ENCODE measurements at places on chromosomes 11 and 22.
A peak's percentile ranks its signal among the peaks of the same experiment; 100 is the strongest.

DNA sequence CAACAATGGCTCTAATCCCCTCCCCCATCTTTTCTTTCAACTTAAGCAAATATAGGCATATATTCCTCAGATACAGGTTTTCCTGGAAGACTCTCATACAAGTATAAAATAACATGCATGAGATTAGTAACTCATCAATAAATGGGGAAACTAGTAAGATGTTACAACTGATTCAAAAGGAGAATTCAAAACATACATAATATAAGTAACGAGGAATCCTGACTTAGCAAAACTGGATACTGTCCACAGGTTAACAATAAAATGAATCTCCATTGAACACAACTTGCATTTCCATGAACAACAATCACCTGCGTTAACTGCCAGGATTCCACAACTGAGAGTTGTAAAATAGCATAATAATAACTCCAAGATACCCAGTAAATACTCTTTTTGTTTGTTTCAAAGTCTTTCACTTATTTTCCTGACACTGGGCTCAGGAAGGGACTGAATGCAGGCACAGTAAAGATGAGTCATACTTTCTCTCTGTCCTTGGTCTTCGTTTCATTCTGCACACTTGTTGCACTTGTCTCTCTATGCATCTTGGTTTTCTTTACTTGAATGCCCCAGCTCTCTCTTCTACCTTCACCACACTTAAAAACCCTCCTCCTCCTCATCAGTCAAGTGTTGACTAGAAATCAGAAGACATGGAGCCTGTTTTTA, 8.1 kb downstream of the APIP start:
- DNase-seq, result no peak

DNA sequence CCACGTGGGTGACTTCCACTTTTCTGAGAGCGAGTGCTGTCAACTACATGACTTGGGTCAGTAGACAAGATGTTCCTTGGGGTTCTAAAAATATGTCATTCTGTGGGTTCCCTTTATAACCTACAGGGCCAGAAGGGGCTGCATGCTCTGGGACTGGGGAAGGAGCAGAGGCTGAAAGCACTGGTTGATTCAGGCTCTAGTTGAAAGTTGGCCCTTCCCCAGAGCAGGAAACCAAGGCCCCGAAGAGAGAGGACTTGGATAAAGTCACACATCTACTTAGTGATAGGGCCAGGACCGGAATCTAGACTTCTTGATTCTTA, 9.9 kb downstream of the ADAMTS15 start:
- no peak for DNase-seq

GRCh38 chr22:25582946-25583345, 18.5 kb downstream of the GRK3 start:
- no peak for DNase-seq

DNA sequence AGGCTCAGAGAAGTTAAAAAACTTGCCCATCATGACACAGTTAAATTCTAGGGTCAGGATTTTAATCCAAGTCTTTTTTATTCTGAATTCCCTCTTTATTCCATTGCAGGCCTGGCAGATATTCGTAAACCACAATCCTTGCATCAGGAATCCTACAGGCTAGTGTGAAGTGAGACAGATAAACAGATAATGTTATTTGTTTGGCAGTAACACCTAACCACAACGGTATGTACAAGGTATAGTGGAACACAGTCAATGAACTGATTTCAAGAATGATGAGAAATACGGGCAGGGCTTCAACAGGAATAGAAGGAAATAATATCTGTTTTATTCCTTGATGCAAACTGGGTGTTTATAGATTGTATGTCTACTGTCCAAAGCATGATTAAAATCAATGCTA, 32.0 kb upstream of the NARS2 start:
- DNase-seq, result no peak

DNA sequence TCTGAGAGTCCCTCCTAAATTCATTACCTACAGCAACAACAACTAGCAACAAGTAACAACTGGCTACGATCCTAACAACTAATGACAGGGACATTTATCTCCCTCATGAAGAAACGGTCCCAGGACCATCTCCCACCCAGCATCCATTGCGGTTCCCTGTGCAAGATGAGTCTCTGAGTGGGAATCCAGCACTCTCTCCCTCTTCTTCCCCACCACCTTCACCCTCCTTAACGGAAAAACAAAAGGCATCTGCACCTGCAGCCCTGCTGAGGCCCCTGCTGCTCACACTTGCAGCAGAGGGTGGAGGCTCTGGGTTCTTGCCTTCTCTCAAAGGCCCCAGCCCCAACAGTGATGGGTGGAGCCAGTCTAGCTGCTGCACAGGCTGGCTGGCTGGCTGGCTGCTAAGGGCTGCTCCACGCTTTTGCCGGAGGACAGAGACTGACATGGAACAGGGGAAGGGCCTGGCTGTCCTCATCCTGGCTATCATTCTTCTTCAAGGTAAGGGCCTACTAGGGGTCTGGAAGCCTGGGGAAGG, at the start of gene CD3G:
TSS of gene CD3G (plus strand) at position 364 of the 535 bp plus-strand sequence. CDS start at position 444, 80 bp downstream.
- no peak for DNase-seq

DNA sequence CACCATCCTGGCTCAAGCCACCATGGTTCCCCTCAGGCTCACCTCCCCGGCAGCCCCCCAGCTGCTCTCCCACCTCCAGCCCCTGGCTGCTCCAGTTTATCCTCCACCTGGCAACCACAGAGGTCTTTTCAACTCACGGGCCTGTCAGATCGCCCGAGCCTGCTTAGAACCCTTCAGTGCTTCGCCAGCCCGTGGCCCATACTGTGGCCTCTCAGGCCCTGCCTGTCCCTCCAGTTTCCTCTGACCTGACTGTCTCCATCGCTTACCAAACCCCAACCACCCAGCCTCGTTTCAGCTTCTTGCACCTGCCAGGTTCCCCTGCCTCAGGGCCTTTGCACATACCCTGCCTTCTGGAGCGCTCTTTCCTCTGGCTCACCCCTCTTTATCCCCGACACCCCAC, 6.9 kb downstream of the KCNC1 start:
- no peak for DNase-seq

GRCh38 chr11:115918576-115918975, 414.4 kb upstream of the CADM1 start:
- no peak for DNase-seq

GRCh38 chr11:26201411-26201810, 130.5 kb upstream of the ANO3 start:
- DNase-seq, result no peak

DNA sequence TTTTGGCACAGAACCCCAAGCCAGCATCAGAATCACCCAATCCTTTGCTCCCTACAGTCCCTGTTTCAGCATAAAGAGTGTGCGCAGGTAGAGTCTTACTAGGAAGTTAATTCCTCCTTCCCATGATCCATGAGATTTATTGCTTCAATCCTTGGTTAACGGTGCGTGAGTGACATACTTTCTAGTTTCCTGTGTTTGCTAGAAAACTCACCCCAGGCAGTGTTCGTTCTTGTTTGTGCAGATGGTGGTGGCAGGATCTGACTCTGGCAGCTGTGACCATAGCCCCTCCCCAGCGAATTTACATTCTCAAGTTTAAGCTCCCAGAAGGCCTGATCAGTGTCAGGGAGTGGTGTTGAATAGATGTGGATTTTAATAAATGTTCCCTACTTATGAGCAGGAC, 106.7 kb upstream of the CCT8L2 start:
- DNase-seq, result no peak

- DNase-seq, result no peak
Measured at GRCh38 chr22:47659467-47660223, 897.2 kb downstream of the TBC1D22A start.

- DNase-seq, result no peak
Measured at GRCh38 chr11:97732011-97732632, 1288.6 kb upstream of the CNTN5 start.

- no peak for DNase-seq
Measured at GRCh38 chr22:44261164-44261860, 51.4 kb downstream of the SHISAL1 start.

DNA sequence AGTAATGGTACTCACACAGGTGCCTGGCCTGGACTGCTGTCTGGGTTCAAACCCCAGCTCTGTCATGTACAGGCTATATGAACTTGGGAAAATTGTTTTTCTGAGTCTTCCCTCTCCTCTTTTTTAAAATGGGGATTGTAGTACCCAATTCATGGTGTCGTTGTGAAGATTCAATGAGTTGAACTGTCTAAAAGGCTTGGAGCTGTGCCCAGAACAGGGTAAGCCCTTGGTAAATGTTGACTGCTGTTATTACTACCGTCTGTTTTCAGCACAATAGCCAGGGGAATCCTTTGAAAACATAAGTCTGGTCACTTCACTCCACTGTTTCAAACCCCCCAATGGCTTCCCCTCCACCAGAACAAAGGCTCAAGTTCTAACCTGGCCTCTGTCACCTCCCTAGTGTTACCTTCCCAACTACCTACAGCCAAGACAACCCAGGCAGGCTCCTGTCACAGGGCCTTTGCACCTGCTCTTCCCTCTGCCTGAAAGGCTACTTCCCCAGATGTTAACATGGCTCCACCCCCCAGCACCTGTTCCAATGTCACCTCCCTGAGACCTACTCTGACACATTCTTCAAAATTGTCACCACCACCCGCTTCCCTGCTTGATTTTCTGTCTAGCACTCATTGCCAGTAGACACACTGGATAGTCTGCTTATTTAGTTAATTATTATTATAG, 152.8 kb downstream of the CHST1 start:
- no peak for DNase-seq

DNA sequence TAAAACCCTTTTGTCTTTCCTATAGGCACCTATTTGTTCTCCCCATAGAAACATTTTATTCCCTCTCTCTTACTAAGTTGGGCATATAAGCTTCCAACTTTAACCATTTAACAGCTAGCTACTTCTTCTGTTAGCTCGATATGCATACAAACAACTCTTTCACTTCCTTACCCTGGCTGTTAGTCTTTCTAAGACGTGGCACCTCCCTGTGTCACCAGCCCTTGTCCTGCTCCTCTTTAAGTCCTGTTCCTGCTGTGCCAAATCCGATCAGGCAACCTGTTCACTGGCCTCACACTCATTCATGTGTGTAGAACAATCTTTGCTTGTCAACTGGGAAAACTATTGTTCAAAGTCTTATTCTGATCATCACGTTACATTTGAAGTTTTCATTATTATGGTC, 1376.1 kb upstream of the TENM4 start:
- no peak for DNase-seq

DNA sequence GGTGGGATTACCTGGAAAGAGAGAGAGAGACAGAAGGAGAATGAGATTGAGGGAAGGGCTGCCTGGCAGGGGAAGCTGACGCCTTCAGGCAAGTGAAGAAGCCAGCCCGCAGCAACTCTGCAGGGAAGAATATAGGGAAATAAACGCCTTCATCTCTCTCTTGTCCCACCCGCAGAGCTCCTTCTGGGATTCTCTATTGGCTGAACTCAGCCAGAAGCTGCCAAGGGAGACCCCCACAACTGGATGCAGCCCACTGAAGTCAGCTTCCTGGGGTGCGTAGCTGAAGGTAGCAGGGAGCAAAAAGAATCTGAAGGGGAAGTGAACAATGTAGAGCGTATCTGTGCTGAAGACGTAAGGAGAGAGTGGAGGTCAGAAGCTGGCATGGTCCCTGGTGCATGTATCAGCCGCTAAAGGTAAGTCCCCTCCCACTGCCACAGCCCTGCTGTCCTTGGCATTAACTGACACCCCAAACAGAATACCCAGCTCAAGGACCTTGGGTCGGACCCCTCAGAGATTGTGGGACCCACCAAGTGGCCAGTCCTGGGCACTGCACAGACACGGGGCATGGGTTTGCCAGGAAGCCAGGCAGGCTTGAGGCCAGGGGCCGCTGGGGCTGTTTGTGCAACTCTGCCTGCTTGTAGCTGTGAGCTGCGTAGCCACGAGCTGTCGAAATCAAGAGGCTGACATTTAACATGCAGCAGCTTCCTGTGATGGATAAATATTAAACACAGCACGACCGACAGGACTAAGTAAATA, 469.9 kb downstream of the MN1 start:
- peak; percentile 21 for DNase-seq

DNA sequence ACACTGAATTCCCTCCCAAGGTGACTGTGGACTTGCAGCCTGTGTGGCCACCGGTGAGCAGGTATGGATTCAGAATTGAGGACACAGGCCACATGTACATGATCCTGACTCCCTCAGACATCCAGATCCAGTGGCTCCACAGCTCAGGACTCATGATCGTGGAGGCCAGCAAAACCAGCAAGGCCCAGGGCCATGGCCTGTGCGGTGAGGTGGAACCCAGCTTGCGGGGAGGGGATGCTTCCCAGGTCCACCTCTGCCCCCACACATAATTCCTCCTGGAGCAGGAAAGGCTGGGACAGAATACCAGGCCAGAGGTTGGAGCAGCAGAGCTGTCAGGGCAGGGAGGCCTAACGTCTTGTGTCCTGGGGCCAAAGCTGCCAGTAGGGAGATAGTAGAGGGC, 82.1 kb downstream of the OTOG start:
- DNase-seq, result no peak

GRCh38 chr11:2567026-2567671, 122.3 kb downstream of the KCNQ1 start:
- no peak for DNase-seq

DNA sequence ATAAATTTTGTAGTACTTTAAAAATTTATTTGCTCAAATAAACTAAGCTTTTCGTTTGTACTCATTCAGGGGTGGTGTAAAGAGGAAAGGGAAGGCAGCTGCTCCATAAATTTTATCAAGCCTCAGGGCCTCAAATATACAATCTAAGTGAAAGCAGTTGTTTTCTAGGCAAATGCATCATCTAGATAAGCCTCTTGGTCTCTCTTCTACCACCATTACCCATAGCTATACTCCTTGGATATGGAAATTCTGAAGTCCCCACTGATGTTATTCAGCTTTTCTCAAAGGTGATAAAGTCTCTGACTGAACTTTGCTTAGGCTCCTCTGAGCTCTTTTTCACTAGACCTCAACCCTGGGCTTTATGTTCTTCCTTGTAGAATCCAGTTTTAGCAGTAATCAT, 1313.1 kb downstream of the JRKL start:
- no peak for DNase-seq

GRCh38 chr11:64864473-64865285, 13.7 kb downstream of the EHD1 start:
- no peak for DNase-seq

- no peak for DNase-seq
Measured at GRCh38 chr11:16902182-16902581, 112.0 kb downstream of the PLEKHA7 start.

DNA sequence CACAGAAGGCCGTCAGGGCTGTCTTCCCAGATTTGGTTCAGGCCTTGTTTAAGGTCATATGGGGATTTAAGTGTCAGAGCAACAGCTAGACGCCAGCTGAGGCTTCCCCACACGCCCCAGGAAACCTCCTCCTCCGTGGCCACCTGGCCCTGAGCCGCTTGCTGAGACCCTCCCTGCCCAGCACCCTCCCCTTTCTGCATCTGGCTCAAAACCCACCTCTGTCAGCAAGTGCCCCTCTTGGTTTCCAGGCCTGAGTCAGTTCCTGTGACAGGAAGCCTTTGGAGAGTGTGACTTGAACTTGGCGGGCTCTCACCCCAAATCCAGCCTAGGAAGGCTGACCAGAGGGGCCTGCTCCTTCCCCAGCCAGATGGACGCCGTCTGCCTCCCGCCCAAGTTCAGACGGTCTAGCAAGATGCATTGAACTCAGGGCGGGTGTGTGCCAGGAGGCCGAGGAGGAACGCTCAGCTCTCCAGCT, 561 bp downstream of the FXYD2 start:
- DNase-seq, result no peak
